ENCODE measurements at places on chromosomes 7 and 10.

- DNase-seq = no peak
Measured at GRCh38 chr7:40782836-40783235, 648.0 kb downstream of the SUGCT start.

GRCh38 chr10:101690461-101690860 is 4.5 kb downstream of the FBXW4 start:
- DNase-seq = no peak

DNA sequence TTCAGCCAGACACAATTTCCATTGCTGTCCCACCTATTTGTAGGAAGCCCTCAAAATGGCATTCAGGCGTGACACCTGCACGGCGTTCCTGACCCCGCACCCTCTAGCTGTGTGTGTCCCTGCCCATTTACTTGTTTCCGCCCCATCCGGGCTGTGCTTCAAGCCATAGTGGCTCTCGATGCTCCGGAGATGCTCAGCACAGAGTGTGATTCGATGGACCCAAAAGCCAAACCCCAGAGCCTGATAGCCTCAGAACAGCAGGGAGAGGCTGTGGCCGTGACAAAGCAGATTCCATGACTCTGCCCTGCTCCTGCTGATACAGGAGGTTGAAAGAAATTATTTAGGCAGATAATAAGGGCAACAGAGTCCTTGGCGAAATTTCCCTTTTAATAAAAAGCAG is 13.4 kb downstream of the BUD31 start:
- DNase-seq = no peak

- DNase-seq = no peak
Measured at GRCh38 chr10:60050366-60050765, 144.0 kb upstream of the CCDC6 start.

DNA sequence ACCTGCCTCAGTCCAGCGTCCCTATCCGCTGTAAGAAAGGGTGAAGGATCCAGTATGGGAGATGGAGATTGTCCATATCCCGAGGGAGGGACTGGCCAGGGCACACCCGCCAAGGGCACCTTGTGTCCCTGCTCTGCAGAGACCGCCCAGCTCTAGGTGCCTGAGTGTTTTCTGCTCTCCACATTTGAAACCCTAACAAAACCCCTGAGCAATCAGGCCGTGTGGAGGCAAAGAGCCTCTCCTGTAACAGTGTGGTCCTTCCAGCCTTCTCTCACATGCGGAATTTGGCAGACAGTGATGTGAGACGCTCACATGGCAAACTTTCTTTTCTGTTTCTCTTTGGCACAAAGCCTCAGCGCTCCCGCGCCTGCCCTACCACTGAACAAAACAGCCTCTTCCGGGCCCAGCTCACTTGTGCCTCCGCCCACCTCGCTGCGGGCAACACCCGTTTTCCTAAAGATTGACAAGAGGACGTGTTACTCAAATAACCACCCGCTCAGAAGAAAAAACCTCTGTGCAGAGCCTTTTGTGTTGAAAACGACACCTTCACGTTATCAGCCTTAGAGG is 514.8 kb downstream of the DNAJB6 start:
- DNase-seq = no peak

- no peak for DNase-seq
Measured at GRCh38 chr7:66807736-66808135, 67.2 kb downstream of the RABGEF1 start.

GRCh38 chr10:117610321-117610720 is 67.8 kb downstream of the EMX2 start:
- DNase-seq = no peak

GRCh38 chr10:98168766-98169165 is 34.3 kb downstream of the R3HCC1L start:
- no peak for DNase-seq

DNA sequence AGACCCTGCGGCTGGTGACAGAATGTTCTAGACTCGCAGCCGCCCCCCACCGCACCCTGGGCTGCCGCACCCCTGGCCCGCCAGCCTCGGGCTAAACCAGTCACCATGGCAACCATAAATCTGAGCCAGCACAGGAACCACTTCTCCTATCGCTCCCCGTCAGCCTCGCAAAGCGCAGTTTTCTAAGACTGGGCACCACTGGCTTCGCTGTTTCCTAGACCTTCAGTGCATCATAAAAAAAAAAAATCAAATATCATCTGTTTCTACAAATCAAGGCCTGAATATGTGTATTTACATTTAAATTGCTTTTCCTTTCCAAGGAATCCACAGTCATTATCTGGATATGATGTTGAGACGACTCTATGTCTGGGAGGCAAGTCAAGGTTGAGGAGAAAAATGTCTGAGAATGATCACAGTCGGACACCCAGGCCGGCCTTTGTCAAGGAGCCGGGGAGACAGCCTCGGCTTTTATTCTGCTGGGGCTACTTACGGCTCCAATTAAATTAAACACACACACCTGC is 99.9 kb downstream of the PTPRN2 start:
- DNase-seq = no peak

DNA sequence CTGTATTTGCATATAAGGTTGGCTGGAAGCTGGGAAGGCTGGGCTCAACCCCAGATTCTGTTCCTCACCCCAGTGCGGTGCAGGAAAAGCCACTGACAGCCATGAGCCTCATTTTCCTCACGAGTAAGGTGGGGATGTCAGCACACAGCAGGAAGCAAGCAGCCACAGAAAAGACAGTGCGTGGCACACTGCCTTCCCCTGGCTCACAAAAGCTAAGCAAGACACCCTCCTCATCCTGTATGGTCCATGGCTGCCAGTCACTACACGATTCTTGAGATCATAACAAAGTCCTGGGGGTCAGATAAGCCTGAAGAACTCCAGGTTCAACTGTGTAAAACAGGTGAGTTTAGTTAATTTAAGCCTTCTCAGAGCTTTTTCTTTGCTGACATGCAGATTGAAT is 28.9 kb upstream of the DDC start:
- no peak for DNase-seq

GRCh38 chr7:94642838-94643653 is 12.9 kb downstream of the SGCE start:
- no peak for DNase-seq

All from T1000 (cell line).